ENCODE measurements at places on chromosomes 4 and X.

GRCh38 chr4:168614281-168615057 lies 117.6 kb downstream of the PALLD start:
- no peak for DNase-seq

GRCh38 chrX:122269243-122269781 lies 914.8 kb upstream of the GRIA3 start:
- no peak for DNase-seq

DNA sequence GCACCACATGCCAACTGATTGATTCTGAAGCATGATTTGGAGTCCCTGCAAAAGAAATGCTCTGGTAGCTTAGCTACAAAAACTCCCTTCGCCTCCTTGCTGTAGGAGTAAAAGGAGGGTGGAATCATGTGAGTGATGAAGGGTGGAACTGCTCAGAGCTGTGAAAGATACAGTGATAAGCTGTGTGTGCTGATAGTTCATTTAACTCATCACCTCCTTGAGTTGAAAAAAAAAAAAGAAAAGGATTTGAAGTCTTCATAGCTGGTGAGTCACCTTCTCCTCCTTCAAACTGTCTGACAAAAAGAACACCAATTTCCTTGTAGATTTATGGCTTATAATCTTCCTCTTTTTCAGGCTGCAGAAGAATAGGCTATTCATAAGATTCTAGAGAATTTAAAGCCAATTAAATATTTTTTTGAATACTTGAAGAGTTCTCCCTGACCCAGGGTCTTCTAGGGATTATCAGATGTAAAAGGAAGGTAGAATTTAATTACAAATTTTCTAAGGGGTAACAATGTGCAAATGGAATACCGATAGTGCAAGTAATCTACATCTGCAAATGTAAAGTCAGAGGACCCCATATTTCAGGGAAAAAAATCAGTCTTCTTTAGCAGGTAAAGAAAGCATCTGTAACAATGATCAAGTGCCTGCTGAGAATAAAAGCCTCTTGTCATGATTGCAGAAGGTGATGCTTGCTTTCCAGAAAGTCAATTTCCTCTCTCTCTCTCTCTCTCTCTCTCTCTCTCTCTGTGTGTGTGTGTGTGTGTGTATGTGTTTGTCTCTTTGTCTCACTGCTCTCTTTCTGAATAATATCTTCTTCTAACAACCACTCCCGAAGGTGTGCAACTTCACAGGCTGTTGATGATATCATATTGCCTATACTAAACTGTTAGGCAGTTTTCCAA lies 208.8 kb upstream of the VEGFC start:
- DNase-seq: no peak

DNA sequence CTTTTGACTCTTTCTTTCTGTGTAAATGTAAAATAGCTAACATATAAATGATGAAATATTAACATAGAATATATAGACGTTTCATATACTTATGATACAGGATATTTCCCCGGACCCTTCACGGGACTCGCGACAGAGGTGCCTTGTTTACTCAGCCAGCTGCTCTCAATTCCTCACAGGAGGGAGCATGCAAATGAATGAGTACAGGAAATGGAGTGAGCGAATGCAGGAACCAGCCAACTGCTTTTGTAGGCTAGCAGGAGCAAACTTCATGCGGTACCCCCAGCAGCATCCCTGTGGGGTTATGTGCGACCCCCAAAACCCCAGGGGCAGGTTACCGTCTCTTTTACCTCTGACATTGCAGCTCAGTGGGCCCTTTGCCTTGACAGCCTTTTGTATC lies 110.3 kb upstream of the PDHA2 start:
- no peak for DNase-seq

GRCh38 chrX:134625315-134625718 lies 33.0 kb downstream of the PLAC1 start:
- no peak for DNase-seq

DNA sequence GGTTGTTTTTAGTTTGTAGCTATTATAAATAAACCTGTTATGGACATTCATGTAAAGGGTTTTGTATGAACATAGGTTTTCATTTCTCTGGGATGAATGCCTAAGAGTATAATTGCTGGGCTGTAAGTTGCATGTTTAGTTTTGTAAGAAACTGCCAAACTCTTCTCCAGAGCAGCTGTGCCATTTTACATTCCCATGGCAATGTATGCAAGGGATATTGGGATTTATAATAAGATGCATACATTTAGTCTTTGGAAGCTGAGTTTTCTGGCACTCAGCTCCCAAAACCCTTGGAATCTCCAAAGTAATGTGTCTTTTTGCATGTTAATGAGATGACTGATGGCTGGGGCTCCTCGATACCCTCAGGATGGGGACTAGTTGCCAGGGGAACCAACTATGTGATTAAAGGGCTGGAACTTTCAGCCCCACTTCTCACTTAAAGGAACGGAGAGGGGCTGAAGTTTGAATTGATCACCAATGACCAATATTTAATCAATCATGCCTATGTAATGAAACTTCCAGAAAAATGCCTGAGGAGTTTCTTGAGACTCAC lies 44.0 kb downstream of the SERTM2 start:
- no peak for DNase-seq

DNA sequence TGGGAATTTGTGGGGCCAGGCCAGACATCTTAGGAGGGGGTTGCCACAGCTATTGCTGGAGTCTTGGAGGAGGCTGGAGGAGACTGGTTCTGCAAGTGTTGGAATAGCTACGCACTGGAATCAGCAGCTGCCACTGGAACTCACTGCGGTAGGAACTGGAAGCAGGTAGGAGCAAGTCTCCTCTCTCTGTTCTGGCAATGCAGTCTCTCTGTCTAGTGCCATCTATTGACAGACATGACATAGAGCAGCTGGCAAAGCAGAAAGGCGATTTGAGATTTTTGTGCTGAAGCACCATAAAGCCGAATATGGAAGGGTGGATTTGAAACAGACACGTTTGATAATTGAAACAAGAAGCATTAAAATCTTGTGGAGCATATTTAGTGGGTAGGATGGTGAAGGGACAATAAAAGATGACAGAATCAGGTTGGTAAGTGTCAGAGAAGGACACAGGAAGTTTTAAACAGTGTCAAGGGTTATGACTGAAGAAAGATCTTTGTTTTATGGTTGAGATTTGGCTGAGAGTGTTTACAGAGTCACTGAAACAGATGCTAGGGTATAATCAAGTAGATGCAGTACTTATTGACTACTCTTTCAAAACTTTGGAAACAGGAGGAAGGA lies 23.5 kb upstream of the SYNPO2 start:
- DNase-seq: peak; percentile 60

DNA sequence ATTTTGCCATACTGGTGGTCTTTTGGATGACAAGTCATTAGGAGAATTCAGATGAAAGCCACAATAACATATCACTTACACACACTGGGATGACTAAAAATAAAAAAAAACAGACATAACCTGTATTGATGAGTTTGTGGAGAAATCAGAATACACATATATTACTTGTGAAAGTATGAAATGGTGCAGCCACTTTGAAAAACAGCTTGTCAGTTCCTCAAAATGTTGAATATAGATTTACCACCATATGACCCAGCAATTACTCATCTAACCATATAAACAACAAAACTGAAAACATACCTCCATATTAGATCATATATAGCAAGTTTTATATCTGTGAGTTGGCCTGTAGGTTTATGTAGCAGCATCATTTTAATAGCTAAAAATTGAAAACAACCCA lies 608.7 kb downstream of the TLL1 start:
- no peak for DNase-seq

GRCh38 chr4:40380647-40381046 lies 45.5 kb downstream of the CHRNA9 start:
- DNase-seq: no peak

DNA sequence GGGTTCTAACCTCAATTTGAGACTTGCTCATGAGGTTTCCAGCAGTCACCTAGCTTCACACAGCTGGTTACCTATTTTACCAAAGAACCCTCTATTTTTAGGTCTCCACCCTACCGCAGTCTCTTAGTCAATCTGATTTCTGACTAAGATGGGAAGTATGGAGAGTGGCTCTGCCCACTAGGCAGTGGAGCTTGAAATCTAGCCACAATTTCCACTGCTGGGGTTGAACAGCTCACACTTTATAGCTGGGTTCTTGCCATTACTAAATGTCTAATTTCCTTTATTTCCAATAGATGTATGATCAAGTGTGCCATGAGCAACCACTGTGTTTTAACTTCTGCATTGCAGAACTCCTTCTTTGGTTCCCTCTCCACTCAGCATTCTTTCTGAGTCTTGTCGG lies 43.1 kb downstream of the GASK1B start:
- DNase-seq: no peak

GRCh38 chrX:7714351-7714750 lies 128.6 kb upstream of the VCX start:
- DNase-seq: no peak

DNA sequence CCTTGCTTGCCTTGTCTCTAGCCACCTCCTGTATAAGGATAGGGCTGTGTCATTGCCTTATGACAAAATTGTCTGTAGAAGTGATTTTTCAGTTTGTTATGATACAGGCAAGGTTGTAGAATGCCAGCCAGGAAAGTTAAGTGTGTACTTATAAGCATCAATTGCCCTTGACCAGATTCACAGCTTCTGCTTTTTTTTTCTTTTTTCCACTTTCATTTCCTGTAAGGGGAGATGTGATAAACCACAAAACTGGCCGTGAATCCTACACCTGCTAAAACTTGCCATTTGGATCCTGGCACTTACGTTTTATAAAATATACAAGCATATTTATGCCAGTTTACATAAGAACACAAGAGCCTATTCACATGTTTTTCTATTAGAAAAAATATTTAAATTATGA lies 35.0 kb upstream of the BMPR1B start:
- no peak for DNase-seq

DNA sequence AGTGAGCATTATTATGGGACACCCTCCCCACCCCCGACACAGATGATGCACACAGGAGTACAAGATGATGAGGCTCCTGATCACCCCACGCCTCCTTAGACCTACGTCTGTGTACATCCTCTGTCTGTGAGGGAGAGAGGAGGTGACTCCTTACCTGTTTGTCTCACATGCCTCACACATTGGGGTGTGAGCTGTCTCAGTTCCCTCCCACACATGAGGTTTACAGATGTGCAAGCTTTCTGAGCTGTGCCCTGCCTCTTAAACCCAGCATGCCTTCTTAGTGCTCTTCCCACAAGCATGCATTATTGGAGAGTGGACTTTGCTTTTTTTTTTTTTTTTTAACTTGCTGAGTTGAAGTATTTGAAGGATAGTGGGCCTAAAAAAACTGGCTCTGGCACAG lies 76.7 kb downstream of the CLCN5 start:
- no peak for DNase-seq

GRCh38 chrX:135984791-135985156 lies 461 bp upstream of the SLC9A6 start:
- peak; percentile 5 for DNase-seq

DNA sequence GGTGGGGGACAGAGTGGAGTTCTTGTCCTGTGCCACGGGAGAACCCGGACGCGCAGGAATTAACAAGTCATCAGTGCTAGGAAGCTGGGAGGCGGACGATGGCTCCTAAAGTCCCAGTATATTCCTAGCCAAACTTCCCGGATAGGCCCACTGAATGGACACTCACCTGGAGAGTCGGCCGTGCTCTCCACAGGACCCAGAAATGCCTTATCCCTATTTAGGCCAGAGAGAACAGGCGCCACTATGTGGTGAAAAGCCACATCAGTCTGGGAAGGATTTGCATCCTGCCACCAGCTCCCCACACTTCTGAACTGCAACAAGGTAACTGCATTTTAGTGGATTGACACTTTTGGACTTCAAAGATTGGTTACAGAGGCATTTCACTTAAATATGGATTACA lies 1.1 kb downstream of the CFAP299 start:
- peak; percentile 53 for DNase-seq

DNA sequence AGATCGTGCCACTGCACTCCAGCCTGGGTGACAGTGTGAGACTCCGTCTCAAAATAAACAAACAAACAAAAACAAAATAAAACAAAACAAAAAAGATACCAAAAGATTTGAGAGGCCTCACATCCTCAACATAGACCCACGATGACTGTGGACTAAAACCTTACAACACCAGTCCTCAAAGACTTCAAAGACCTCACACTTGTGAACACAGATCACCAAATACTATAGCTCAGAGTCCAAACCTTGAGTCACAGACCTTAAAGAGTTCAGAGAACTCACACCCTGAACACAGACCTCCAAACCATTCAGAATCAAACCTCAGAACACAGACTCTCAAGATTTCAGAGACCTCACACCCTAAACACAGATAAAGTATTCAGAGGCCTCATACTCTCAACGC lies 12.7 kb upstream of the PAGE4 start:
- no peak for DNase-seq

GRCh38 chrX:153960786-153961185 lies 10.8 kb downstream of the HCFC1 start:
- DNase-seq: no peak

Data from SW480 (cell line).